ENCODE measurements at places on chromosomes 16 and 17. TPM values are rescaled to one million over a fixed set of nuclear protein-coding genes. Genes with fewer than 3 reads are reported as not detected.
A peak's percentile ranks its signal among the peaks of the same experiment; 100 is the strongest.

DNA sequence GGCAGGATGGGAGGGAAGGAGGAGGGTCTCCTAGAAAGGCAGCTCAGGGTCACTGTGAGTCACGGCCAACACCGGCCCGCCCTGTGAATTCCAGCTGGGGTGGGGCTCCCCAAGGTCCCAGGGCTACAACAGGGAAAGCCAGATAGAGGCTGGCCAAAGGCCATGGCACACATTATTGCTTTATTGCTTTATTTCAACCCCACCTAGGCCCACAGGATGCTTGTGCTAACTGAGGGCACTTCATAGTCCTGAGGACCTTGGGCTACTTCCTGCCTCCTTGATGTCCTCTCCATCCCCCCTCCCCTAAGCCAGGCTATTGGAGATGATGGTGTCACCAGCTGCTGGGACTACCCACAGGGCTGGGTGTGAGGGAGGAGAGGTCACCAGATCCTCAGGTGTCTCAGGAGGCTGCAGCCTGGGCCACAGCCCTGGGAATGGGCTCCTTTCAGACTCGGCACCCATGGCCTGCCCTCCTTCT, 26.1 kb downstream of the LRRC75A start:
- no peak overlapping the region for H3K4me3 ChIP-seq
- H3K36me3 ChIP-seq: no peaks in the 10 kb centered on the region
- peaks cover 12% of the 10 kb centered on the region for H3K4me1 ChIP-seq
- no peaks in the 10 kb centered on the region for H3K27me3 ChIP-seq
- DNase-seq: peak; percentile 50
- H3K27ac ChIP-seq: no peak overlapping the region

DNA sequence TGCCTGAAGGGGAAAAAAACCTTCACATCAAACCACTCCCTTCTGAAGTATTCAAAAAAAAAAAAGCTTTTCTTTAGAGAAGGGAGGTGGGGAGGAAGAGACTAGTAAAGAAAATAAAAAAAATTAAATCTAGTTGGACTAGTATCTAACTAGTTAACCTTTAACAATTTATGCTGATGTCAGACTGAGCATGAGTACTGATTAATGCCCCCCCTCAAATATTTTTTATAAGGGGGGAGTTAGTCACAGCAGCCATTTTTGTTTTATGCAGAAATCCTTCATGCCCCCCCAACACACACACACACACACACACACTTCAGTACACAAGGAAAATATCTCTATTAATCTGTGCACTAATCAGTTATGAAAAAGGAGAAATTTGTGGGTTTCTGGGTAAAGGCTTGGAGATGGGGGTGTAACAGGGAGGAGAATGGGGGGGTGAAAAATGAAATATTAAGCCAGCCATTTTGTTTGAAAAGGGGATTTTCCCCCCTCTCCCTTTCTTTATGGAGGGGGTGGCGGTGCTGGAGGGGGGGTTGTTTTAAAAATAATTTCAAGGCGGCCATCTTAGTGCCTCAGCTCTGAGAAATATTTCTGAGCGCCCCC, 4.7 kb upstream of the CHD3 start:
- H3K27ac ChIP-seq: no peak overlapping the region
- H3K4me3 ChIP-seq: peak overlapping the region; percentile 81
- H3K27me3 ChIP-seq: no peaks in the 10 kb centered on the region
- DNase-seq: no peak
- H3K4me1 ChIP-seq: peaks cover 33% of the 10 kb centered on the region

GRCh38 chr17:4195306-4195705, 52.3 kb downstream of the CYB5D2 start:
- no peak for DNase-seq
- H3K27me3 ChIP-seq: no peaks in the 10 kb centered on the region
- no peak overlapping the region for H3K4me3 ChIP-seq
- peaks cover 3% of the 10 kb centered on the region for H3K4me1 ChIP-seq
- peaks cover 74% of the 10 kb centered on the region for H3K36me3 ChIP-seq
- H3K27ac ChIP-seq: no peak overlapping the region

Gene AOC2
- polyA plus RNA-seq: 0.08 TPM

Gene DNASE1L2
- 0.35 TPM for polyA plus RNA-seq
